ENCODE measurements at places on chromosomes 13 and 19. TPM values are rescaled to one million over a fixed set of nuclear protein-coding genes. Genes with fewer than 3 reads are reported as not detected.

NOVA2 gene
- 18.8 TPM for total RNA-seq

DNA sequence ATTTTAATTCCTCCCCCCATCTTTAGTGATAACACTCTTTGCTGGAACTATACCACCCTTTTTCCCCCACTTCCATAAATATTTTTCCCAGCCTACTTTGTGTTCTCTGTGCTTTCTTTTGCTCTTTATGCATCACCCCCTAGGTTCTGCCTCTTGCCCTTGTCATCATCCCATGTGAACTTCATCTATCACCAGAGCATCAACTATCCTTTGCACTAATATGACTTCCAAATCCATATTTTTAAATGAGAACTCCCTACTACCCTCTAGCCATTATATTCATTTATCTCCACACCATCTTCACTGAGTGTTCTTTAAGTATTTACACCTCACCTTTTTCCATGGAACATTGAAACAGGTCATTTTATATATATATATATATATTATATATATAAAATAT lies 452.7 kb downstream of the FOXO1 start:
- no peak for DNase-seq
- no peak overlapping the region for H3K4me3 ChIP-seq
- no peaks in the 10 kb centered on the region for H3K4me1 ChIP-seq
- no peak overlapping the region for H3K27ac ChIP-seq
- no peaks in the 10 kb centered on the region for H3K27me3 ChIP-seq

- H3K4me1 ChIP-seq = no peaks in the 10 kb centered on the region
- no peak overlapping the region for H3K4me3 ChIP-seq
- no peaks in the 10 kb centered on the region for H3K27me3 ChIP-seq
- H3K27ac ChIP-seq = no peak overlapping the region
- H3K36me3 ChIP-seq = peaks cover 85% of the 10 kb centered on the region
Measured at GRCh38 chr19:4360641-4361151, 17.3 kb downstream of the MPND start.

DNA sequence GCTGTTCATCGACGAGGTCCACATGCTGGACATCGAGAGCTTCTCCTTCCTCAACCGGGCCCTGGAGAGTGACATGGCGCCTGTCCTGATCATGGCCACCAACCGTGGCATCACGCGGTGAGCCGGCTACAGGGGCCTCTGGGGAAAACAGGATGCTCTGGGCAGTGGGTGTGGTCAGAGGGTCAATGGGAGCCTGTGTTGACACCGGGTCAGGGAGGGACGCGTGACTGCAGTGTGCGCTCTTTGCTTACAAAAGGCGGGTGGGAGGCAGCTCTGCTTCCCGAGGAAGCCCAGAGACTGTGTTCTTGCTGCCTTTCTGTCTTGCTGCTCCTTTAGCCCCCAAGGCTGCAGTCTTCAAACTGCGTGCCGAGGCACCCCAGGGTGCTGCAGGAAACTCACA lies 5.7 kb downstream of the LHB start:
- H3K27ac ChIP-seq = no peak overlapping the region
- H3K27me3 ChIP-seq = no peaks in the 10 kb centered on the region
- H3K4me3 ChIP-seq = no peak overlapping the region
- H3K36me3 ChIP-seq = peaks cover 68% of the 10 kb centered on the region

- no peak overlapping the region for H3K4me3 ChIP-seq
- H3K27ac ChIP-seq = no peak overlapping the region
- H3K4me1 ChIP-seq = no peaks in the 10 kb centered on the region
- no peaks in the 10 kb centered on the region for H3K27me3 ChIP-seq
- no peak for DNase-seq
- H3K36me3 ChIP-seq = no peaks in the 10 kb centered on the region
Measured at GRCh38 chr13:73929287-73929932, 204.8 kb downstream of the KLF12 start.

DNA sequence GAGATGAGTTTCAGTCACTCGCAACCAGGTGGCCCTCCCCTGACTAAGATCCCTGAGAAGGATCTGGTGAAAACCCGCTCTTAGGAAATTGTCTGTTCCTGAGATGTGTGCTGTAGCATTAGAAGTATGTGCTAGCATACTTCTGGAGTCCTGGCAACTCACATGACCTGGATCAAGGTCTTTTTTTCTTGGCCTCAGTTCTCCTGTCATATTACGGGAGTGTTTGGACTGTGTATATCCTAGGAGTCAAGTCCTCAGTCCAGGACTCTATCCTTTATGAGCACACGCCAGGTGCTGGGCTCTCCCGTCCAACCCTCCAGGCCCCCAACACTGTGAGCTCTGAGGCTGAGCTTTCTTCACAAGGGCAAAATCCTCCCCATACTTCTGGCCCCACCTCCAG lies 156.4 kb downstream of the UQCRFS1 start:
- H3K4me1 ChIP-seq = no peaks in the 10 kb centered on the region
- H3K27ac ChIP-seq = no peak overlapping the region
- no peaks in the 10 kb centered on the region for H3K27me3 ChIP-seq
- H3K36me3 ChIP-seq = no peaks in the 10 kb centered on the region

- no peaks in the 10 kb centered on the region for H3K27me3 ChIP-seq
- no peaks in the 10 kb centered on the region for H3K36me3 ChIP-seq
- DNase-seq = no peak
Measured at GRCh38 chr13:33679658-33680012, 138.3 kb upstream of the RFC3 start.

DNA sequence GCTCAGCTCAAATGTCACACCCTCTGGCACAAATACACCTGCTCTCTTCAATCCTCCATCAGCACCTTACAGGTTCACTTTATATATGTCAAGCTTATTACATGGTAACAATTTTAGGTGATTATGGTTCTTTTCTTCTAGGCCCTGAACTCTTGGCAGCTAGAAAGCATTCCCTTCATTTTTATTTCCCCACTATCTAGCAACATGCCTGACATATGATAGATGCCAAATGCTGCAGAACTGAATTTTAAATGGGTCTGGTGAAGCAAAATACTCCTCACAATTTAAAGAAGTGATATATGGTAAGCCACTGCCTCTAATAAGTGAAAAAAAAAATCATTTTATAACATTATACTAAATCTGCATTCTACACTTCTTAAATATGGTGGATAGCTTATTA lies 95.2 kb downstream of the USP12 start:
- H3K27ac ChIP-seq = no peak overlapping the region
- H3K4me3 ChIP-seq = no peak overlapping the region

DNA sequence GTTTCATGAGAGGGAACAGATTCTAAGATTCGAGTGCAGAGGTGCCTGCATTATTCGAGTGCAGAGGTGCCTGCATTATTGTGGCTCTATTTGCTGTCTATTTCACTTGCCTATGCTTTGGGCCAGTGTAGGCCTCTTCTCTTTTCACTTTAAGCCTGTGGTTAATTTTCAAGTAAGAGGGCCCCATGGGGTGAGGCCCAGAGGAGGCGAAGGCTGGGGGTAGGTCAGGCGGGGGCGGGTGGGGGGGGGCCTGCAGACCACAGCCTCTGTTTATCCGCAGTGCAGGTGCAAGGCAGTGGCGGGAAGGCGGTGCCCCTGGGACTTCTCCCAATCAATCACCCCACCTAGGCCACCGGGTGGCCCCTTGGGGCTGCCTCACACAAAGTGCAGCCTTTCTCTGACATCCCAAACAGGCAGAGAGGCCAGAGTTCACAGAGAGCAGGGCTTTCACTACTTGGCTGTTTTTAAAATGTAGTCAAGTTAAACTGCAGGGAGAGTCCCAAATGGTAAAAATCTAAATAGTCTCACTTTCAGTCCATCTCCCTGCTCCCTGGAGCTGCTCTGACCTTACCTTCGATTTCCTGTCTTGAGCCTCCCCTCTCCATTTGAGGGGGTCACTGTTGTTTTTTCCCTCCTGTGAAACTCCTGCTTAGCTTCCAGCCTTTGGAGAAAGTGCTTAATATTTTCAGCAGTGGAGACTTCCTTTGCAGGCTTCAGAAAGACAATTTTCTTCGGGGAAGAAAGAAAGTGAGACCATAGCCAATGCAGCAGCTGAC lies 249.0 kb downstream of the DLEU7 start:
- no peaks in the 10 kb centered on the region for H3K36me3 ChIP-seq
- no peak overlapping the region for H3K27ac ChIP-seq
- no peak for DNase-seq
- H3K27me3 ChIP-seq = no peaks in the 10 kb centered on the region

- H3K36me3 ChIP-seq = no peaks in the 10 kb centered on the region
- peaks cover 4% of the 10 kb centered on the region for H3K4me1 ChIP-seq
- H3K27ac ChIP-seq = no peak overlapping the region
- H3K4me3 ChIP-seq = no peak overlapping the region
- DNase-seq = peak; percentile 50
Measured at GRCh38 chr13:33401238-33401637, 115.7 kb upstream of the STARD13 start.

DNA sequence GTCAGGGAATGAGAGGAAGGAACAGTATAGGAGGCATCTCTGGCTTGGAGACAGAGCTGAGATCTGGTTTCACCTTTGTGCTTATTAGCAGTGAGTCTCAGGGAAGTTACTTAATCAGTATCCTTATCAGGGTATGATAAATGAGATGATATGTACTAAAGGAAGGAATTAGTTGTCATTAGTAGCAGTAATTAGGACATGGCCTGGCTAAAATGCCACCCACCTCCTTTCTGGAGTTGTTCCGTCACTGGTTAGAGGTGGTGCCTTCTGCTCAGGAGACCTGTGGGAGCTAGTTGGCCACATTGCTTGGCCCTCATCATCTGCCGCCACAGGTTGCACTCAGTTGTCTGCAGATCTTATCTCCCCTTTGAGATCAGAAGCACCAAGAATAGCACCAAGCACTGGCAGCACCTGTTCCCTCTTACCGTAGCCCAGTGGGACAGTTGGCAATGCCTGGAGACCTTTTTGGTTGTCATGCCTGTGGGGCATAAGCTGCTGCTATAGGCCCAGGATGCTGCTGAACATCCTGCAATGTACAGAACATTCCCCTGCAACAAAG lies 4.7 kb downstream of the GPATCH1 start:
- peaks cover 27% of the 10 kb centered on the region for H3K36me3 ChIP-seq
- H3K4me3 ChIP-seq = no peak overlapping the region
- no peak overlapping the region for H3K27ac ChIP-seq

Data from lower lobe of right lung (tissue), 2 donors.